ENCODE measurements at places on chromosomes 13 and 19. TPM values are rescaled to one million over a fixed set of nuclear protein-coding genes. Genes with fewer than 3 reads are reported as not detected.
A peak's percentile ranks its signal among the peaks of the same experiment; 100 is the strongest.

GRCh38 chr13:28248080-28248479, 109.7 kb downstream of the PAN3 start:
- DNase-seq: no peak

DNA sequence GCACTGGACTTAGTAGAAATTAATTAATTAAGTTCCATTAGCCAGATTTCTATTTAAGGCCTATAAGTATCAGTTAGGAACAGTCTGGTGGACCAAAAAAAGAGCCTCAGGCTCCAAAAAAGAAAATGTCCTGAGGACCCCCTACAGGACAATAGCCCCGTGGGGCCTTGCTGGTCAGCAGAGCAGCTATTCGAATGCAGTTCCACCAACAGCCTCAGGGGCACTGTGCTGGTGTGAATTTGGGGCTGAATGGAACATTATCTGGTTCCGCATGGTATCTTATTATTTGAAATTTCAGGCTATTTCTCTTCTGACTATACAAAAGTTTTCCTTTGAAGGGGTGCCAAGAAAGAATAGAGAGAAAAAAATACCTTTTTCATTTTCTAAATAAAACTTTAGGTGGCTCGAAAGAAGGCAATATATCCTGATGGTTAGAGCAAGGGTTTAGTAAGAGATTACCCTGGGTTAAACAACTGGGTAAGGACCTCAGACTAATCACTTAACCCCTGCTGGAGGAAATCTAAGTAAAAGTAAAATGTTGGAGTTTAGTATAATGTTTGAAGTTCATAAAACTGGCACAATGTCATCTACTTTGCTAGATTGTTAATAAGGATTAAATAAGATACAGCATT, 147.2 kb downstream of the MIPEP start:
- no peak for DNase-seq

DNA sequence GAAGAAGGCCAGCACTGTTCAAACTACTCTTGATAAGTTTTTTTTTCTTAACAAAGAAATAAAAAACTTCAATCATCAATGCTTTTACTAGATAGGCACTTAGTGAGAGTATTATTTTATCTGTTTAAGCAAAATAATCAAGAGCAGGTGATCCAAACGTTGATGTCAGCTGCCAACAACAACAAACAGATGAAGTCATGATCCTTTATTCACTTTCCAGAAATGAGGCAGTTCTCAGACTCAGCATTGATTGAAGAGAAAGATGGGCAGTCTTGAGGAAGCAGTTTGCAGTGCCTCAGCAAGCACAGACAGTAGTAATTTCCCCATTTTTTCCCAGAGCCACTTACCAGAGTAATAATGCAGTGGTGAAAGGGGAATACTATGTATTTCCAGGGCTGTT, 38.4 kb upstream of the CSNK1A1L start:
- no peak for DNase-seq

DNA sequence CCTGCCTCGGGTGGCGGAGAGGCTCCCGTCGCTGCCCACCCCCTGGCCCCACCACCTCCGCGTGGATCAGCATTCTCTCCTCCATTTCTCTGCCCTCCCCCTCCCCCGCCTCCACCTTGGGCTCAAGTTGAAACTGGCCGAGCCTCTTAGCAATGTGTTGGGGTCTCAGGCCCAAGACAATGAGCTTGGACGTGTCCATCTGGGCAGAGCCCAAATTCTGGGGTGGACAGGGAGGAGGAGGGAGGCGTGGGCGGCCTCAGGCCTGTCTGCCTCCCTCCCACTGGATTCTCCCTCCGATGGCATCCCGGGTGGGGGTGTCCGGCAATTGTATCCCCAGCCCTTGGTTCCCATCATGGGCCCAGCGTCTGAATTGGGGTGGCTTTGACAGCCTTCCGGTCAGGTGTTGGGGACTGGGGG, 1.2 kb downstream of the CELF5 start:
- DNase-seq: no peak

The ALOX5AP gene
- 4.2 TPM for polyA plus RNA-seq

GRCh38 chr19:10829967-10830366, 6.0 kb downstream of the TMED1 start:
- DNase-seq: no peak

- DNase-seq: no peak
These were observed 34.0 kb downstream of the RFX2 start for GRCh38 chr19:6076291-6076665.

GRCh38 chr13:75635828-75636435, at the start of gene LMO7:
Gene LMO7 (plus strand): TSS chr13:75636330. CDS start chr13:75636658, 328 bp downstream.
- peak; percentile 36 for DNase-seq

Data from left kidney (tissue), 8 donors.